Activated CD4-positive, alpha-beta T cell treated with anti-CD3 and anti-CD28 coated beads, Interleukin-2, amount 50 U/mL, for 1 hour (primary cell): ENCODE measurements at places on chromosomes 13 and 19.

DNA sequence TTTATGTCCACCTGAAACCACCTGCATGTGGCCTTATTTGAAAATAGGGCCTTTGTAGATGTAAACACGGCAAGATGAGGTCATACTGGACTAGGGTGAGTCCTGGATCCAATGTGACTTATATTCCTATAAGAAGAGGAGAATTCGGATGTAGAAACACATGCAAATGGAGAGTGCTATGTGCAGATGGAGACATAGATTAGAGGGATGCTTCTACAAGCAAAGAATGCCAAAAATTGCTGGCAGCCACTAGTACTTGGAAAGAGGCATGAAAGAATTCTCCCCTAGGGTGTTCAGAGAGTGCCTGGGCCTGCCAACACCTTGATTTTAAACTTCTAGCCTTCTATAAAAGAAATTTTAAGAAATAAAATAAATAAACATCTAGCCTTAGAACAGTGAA, 226.1 kb downstream of the RFC3 start:
- no peak for DNase-seq

- no peak for DNase-seq
Measured at GRCh38 chr13:37403776-37404527, 194.6 kb downstream of the POSTN start.

DNA sequence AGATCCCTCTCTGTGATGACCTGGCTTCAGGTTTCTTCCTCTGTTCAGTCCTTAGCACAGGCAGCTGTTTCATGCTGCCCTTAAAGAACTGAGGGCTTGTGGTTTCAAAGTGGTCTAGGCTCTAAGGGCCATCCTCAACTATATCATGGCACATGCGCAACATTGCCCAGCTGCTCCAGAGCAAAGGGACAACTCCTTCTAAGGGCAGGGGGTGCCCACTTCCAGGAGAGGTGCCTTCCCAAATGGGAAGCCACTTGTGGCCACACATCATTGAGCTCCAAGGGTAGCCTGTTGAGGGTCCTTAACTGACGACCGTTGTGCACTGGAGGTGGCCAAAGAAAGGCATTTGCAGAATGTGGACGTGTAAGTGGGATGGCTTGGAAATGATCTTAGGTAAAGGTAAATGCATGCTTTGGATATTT, 7.3 kb downstream of the GPR183 start:
- no peak for DNase-seq

- no peak for DNase-seq
Measured at GRCh38 chr19:648904-649801, 9.5 kb downstream of the FGF22 start.

GRCh38 chr19:45667620-45668341, at the start of gene GIPR:
TSS of gene GIPR (plus strand) at chr19:45668221. CDS start at chr19:45669521, 1,300 bp downstream.
- peak; percentile 47 for DNase-seq

GRCh38 chr19:45130888-45131615, 29.7 kb downstream of the NKPD1 start:
- no peak for DNase-seq

GRCh38 chr19:18684642-18684993, 1.1 kb downstream of the CRTC1 start:
- DNase-seq: no peak

DNA sequence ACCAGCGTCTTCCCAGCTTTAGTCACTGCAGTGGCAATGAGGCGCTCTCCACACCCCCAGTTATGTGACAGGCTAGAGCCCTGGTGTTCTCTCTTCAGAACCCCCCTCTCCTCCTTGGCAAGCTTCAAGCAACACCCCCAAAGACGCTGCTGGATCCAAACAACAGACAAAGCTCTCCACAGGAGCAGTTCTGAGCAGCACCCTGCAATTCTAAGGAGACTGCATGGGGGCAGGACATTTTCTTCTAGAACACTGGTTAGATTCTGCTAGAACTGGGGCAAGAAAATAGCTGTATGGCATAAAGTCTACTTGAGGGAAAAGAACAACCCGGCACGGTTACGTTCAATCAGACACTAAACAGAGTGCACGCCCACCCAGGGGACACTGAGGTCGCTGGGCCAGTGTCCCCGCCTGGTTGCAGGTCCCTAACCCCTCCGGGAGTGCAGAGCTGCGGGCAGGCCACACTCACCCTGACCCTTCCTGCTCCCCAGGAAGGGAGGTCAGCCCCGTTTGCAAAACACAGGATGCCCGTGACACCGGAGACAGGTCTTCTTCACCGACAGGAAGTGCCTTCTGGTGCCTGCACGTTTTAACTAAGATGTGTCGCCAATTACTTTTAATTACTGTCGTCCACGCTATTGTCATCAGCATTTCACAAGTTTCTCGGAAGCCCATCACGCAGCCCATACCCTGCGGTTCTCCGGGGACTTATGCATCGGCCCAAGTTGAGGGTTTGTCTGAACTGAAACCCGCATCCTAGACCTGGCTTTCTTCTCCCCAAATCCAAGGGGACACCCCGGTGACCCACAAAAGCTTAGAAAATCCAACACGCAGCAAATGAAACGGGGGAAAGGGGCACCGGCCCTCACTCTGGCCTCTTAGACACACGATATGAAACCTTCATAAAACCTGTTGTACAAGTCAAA, 943 bp downstream of the GJB6 start:
- DNase-seq: no peak

DNA sequence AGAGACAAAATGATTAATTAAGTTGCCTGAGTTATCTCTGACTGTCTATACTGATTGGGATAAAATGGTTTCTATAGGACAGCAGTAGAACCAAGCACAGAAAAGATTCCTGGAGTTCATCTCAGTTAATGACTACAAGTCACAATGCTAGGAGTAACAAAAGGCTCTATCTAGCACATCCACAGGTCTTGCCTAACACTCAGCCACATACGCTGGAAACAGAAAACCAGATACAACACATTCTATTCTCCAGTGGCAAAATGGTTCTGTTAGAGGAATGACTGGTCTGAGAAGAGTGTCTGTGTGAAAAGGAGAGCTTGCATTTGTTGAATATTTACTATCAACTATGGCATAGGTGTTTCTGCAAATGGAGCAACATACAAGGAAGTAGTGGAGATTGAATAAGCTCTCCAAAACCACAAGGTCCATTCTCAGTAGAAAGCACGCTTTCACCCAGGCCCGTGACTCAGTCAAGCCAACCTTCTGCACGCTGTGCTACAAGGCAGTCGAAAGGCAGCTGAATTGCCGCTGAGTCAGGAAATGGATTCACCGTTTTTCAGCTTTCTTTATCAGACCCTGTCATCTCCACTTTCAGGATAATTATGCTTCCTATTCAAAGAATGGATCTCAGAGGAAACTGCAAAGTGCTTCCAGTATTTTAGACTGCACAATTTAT, 761.5 kb downstream of the EFNB2 start:
- no peak for DNase-seq

GRCh38 chr13:41788552-41788951, 172.4 kb downstream of the VWA8 start:
- no peak for DNase-seq

DNA sequence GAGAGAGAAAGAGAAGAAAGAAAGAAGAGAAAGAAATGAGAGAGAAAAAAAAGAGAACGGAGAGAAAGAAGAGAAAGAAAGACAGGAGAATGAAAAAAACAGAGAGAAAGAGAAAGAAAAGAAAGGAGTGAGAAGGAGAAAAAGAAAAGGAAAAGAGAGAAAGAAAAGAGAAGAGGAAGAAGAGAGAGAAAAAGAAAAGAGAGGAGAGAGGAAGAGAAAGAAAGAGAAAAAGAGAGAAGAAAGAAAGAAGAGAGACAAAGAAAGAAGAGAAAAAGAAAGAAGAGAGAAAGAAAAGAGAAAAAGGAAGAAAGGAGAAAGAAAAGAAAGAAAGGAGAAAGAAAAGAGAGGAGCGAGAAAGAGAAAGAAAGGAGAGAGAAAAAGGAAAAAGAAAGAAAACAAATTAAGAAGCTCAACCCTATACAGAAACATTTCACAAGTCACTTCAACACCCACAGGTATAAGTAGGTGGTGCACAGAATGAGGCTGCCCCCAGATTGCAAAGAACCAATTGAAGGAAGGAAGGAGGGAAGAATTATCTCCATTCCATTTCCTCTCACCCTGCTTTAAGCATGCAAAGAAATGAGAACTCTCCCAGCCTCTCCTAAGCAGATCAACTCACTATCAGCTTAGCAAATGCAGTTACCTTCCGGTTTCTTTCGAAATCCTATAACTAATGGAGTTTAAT, 98.8 kb upstream of the CACNA1A start:
- DNase-seq: no peak

DNA sequence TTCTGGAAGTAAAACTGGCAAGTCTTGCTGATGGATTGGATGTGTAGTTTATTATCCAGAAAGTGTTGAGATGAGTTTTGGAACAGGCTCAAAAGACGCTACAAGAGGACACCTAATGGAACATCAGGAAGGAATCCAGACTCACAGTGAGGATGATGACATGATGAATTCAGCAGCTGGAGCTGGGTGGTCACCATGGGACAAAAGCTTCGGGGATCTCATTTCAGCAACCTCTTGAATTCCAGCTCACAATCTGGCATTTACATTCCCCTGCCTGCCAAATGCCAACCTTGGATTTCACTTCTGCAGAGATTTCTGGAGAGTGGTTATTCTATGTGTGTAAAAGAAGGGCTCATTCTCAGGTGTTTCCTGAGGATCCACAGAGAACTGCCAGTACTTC, 288.0 kb upstream of the TMTC4 start:
- DNase-seq: no peak
